Tibial nerve (tissue), 4 donors: ENCODE measurements at places on chromosomes 3 and 15. TPM values are rescaled to one million over a fixed set of nuclear protein-coding genes. Genes with fewer than 3 reads are reported as not detected.

SLC7A14 gene
- 0.44 TPM for total RNA-seq

ADGRG7 gene
- 0.42 TPM for total RNA-seq

TUSC7 gene
- total RNA-seq = not detected

CAPN3 gene
- 16.1 TPM for total RNA-seq

SERPINI2 gene
- not detected for total RNA-seq

CADPS gene
- not detected for total RNA-seq

MYO5C gene
- 9.8 TPM for total RNA-seq

SHC4 gene
- 47.3 TPM for total RNA-seq

RPL22L1 gene
- total RNA-seq = 96.6 TPM

NRG4 gene
- total RNA-seq = 0.44 TPM

CLEC3B gene
- 137 TPM for total RNA-seq

REC114 gene
- not detected for total RNA-seq

MOBP gene
- total RNA-seq = 0.20 TPM

TRPC1 gene
- 47.7 TPM for total RNA-seq

CTXN2 gene
- not detected for total RNA-seq

USP50 gene
- not detected for total RNA-seq

CDHR4 gene
- not detected for total RNA-seq

POPDC2 gene
- total RNA-seq = 2.2 TPM

PRSS50 gene
- 0.42 TPM for total RNA-seq

CHRNA3 gene
- not detected for total RNA-seq

MITF gene
- total RNA-seq = 26.9 TPM

INAFM2 gene
- total RNA-seq = 13.8 TPM

EEF1AKMT4 gene
- total RNA-seq = 4.8 TPM

SLC9C1 gene
- total RNA-seq = not detected

CDAN1 gene
- total RNA-seq = 20.2 TPM

AGTR1 gene
- 17.1 TPM for total RNA-seq

EPHA3 gene
- 6.1 TPM for total RNA-seq

AZI2 gene
- 87.2 TPM for total RNA-seq

GLDN gene
- 83.7 TPM for total RNA-seq

SNUPN gene
- 19.9 TPM for total RNA-seq

USF3 gene
- total RNA-seq = 17.7 TPM

CIP2A gene
- total RNA-seq = 5.4 TPM

FOXB1 gene
- not detected for total RNA-seq

CAMP gene
- total RNA-seq = not detected

ACTRT3 gene
- total RNA-seq = 3.9 TPM

GOLGA8J gene
- not detected for total RNA-seq

TLR9 gene
- not detected for total RNA-seq

DISP2 gene
- total RNA-seq = under 0.01 TPM

IGF1R gene
- total RNA-seq = 82.5 TPM

IL12A gene
- total RNA-seq = not detected

FAM131A gene
- total RNA-seq = 38.7 TPM

CACNA2D3 gene
- 3.3 TPM for total RNA-seq

LRRC2 gene
- not detected for total RNA-seq

HRH1 gene
- total RNA-seq = 20.3 TPM

SERINC4 gene
- total RNA-seq = not detected

SLC6A11 gene
- total RNA-seq = 0.30 TPM

MCF2L2 gene
- total RNA-seq = 0.90 TPM

KLHDC8B gene
- total RNA-seq = 20.8 TPM

TGM5 gene
- not detected for total RNA-seq
